ENCODE measurements at places on chromosomes 7 and 10.

DNA sequence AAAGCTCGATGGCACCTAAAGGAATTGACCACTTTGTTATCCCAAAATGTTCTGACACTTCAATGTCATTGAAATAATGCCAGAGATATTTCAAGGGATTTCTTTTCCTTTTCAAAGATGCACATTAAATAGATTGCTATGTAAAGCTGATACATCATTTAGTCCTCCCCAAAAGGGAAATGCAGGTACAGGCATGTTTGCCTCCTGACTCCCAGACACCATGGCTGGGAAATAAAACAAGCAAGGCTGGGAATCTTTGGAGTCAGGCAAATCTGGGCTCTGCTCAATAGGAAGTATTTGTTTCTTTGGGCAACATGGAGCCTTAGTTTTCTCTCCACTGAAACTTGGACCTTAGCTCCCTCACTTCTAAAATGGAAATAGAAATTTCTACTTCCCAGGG is 230.8 kb upstream of the LRRTM3 start:
- no peak for DNase-seq

DNA sequence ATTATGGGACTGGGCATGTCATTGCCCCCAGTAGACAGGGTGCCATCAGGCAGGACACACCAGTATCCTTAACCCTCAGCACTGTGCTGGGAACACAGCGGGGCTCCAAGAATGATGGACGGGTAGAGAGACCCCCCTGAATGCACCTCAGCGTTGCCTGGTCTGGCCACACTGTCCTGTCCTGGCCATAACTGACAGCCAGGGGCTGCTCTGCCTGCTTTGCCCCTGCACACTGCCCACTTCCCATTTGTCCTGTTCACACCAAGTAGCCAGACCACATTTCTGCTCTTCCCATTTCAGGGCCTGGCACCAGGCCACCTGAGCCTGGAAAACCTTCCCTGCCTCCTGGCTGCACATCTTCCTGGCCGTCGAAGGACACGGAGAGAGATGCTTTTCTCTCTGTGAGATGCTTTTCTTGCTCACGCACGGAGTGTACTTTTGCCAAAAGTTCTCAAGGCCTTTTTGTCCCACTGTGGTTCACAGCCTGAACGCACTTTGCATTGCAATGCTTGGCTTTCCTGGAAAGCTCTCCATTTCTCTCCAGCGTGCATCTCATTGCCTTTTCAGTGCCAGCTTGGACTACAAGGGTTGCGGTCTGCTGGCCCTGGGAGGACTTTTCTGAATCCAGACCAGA is 131.0 kb upstream of the EEPD1 start:
- DNase-seq: no peak

DNA sequence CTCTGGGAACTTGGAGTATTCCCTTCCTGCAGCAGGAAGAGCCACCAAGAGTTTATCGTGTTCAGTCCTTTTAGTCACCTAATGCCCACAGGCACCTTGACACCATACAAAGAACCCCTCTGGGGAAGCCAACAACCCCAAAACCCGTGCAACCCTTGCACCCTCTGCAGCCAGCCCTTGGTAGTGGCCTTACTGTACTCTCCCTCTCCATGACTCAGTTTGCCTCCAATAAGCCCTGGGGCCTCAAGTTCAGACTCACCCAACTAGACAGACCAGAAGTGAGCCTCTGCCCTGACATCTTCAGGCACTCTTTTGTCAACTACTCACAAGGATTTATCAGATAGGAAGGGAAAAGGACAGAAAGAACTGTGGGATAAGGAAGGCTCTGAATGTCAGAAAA is 30.9 kb downstream of the KCNMA1 start:
- DNase-seq: no peak

DNA sequence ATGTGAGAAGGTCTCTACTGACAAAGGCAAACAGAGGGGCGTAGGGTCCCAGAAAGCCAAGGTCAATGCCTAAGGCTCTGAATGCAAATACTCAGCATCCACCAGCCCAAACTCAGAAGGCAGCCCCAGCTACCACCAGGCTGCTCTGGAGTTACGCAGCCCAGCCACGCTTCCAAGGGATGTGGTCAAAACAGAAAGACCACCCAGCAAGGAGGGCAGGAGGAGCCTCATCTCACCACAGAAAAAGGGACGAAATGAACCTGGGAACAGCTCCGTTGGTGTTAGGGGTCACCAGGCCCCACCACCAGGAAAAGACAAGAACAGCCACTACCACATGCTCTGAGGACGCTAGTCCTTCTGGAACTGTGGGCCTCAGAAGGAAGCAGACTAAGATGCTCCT is 65.1 kb downstream of the CTBP2 start:
- no peak for DNase-seq

Data from hepatocyte (in vitro differentiated cells).